ENCODE measurements at places on chromosomes 5 and 9.

- DNase-seq: no peak
These were observed 27.6 kb upstream of the RETREG1 start for GRCh38 chr5:16644301-16644889.

GRCh38 chr5:36529142-36529541, 77.3 kb upstream of the SLC1A3 start:
- no peak for DNase-seq

DNA sequence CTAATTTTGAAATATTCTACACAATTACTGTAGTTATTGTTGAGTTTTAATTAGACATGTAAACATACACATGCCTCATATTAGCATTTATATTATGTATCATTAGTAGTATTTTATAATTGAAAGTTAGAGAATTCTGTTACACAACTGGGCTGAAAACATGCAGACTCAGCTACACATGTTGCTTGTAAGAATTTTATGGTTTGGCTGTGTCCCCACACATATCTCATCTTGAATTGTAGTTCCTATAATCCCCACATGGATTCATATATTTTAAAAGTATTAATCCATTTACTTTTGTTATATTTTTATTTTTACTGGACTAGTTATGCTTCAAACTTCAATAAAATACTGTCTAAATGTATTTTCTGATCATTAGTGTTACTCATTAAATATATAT, 2075.3 kb upstream of the C9orf72 start:
- DNase-seq: no peak

DNA sequence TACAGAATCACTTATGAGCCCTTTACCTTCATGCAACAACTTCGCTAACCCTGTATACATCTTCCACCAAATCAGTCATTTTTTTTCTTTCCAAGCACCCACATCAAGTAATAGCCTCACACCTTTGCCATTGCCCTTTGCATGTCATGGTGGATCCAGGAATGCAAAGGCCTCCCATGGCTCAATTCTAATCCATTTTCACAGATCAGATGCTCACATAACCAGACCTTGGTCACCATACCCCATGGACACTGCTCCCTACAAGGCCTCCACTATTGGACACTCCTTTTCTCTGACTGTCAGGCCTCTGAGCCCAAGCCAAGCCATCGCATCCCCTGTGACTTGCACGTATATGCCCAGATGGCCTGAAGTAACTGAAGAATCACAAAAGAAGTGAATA, 179.5 kb downstream of the RASEF start:
- no peak for DNase-seq

- no peak for DNase-seq
These were observed 27.2 kb downstream of the RUSC2 start for GRCh38 chr9:35517131-35517530.

DNA sequence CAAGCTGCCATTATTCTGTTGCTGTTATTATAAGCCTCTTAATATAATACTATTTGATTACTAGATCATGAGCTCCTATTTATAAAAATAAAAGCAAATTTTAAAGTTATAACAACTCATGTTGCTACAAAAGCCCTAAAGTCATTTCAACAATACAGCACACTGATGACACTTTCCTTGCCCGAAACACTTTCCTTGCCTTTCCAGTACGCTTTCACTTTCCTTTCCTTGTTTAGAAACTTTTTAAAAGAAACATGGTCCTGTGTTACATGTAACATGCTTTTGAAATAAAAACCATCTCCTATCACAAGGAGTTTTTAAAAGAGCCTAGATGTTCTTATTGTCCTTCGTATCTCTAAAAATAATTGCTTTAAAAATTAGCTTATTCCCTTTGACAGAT, 688.4 kb downstream of the PTPRD start:
- no peak for DNase-seq

- peak; percentile 11 for DNase-seq
These were observed 69.3 kb upstream of the NIPAL4 start for GRCh38 chr5:157390551-157391297.

- no peak for DNase-seq
These were observed 91.0 kb downstream of the SNX18 start for GRCh38 chr5:54608423-54609085.

- DNase-seq: no peak
These were observed 7.7 kb upstream of the SEMA5A start for GRCh38 chr5:9553561-9553960.

- DNase-seq: no peak
These were observed 145.6 kb downstream of the GNA14 start for GRCh38 chr9:77502568-77502967.

Measured in stimulated activated CD4-positive, alpha-beta T cell treated with anti-CD3 and anti-CD28 coated beads, Interleukin-1b, Interleukin-23, amount 100 ng/mL, for 24 hours (primary cell).